ENCODE measurements at places on chromosomes 16 and 17. TPM values are rescaled to one million over a fixed set of nuclear protein-coding genes. Genes with fewer than 3 reads are reported as not detected.

- DNase-seq: peak; percentile 78
Measured at GRCh38 chr16:10937068-10937859, 5.0 kb downstream of the DEXI start.

DNA sequence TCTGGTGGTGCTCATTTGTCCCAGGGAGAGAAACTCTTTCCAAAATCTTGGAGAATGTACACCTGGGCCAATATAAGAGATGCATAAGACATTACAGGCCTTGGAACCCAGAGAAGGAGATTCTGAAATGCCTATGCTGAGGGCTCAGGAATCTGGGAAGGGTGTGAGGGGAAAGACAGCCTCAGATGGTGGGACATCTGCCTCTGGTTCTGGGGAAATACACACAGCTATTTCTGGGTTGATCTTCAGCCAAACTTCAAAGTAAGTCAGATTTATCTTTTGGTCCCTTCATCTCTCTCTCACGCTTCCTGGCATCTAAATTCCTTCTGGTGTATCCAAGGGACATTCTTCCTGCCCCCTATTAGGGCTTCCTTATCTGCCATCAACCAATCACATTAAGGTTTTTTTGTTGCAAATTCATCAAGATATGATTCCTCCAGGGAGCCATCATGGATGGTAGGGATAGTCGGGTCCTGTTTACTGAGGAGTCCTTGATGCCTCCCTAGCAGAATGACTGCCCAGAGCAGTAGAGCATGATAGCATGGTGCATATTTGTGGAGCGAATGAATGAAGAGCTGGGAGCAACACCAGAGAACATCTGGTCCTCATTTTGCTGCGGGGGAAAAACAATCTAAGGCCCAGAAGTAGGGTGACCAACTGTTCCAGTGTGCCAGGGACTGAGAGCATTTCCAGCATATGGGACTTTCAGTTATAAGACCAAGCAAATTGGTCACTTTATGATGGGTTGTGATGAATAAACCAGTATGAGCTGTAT is 35.7 kb upstream of the DYNLL2 start:
- no peak for DNase-seq

Gene FAM20A
- 4.4 TPM for polyA plus RNA-seq

DNA sequence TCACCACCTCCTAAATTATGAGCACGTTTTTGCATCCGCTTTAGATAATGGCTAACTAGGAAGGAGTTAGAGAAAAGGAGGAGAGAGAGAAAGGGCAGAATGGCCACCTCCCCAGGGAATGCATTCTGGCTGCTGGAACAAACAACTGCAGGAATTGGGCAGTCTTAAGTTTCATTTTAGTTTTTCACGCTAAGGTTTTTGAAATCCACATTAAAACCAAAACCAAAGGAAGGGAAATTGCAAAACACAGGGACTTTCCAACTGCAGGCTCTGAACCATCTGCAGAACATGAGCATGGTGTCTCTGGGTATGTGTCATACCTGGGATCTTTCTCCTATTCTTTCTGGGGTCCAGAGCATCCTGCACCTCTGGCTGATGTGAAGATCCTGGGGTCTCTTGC is 12.1 kb upstream of the CCL8 start:
- DNase-seq: no peak

DNA sequence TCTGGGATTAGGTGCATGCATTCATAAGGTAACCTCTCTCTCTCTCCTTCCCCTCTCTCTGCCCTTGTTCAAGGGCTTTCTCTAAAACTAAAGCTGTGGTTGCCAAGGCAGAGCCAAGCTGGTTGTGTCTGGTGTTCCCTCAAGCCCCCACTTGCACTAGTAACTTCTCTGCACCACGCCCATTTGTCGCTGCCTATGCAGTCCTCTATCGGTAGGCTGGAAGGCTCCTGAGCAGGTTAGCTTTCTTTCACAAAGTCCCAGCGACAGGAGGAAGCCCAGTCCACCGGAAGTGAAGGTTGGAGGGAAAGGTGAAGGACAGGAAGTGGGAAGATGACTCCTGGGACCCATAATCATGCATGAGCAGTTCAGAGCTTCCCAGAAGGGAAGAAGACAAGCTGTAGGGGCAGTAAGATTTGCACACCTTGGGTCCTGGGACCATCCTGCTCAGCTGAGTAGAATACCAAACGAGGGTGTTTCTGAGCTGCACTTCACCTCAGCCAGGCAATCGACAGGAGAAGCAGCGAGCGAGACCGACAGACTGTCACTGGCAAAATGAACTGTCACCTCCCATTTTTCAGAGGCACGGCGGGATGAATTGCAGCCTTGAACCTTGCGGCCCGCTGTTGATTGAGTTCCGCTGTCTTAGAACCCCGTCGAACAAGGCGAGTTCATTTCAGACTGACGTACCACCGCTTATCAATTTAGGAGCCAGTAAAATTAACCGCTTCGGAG is 14.7 kb upstream of the SKAP1 start:
- no peak for DNase-seq

DNA sequence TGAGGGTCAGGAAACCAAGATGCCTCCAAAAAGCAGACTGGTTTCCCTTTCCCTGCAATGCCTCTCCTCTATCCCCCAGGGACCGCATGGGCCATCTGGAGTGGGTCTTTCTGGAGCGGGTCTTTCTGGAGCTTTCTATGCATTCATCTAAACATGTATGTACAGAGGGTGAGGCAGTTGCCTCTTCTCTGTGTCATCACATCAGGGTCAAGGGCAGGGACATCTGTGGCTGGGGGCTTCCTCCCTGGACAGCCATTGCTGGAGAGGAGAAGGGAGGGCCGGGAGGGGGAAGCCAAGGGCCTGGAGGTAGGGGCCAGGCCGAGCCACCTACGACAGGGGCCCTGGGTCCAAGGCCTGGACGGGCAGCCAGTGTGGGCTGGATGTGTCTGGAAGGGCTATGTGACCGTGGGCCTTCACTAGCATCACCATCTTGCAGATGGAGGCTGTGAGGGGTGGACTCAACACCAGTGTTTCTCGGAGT is 840 bp downstream of the ADCY7 start:
- no peak for DNase-seq

GRCh38 chr16:11499295-11500089 is 87.2 kb downstream of the LITAF start:
- DNase-seq: no peak

Data from small intestine (tissue), 16 donors.